Kidney capillary endothelial cell (primary cell): ENCODE measurements at places on chromosomes 3 and 15.

DNA sequence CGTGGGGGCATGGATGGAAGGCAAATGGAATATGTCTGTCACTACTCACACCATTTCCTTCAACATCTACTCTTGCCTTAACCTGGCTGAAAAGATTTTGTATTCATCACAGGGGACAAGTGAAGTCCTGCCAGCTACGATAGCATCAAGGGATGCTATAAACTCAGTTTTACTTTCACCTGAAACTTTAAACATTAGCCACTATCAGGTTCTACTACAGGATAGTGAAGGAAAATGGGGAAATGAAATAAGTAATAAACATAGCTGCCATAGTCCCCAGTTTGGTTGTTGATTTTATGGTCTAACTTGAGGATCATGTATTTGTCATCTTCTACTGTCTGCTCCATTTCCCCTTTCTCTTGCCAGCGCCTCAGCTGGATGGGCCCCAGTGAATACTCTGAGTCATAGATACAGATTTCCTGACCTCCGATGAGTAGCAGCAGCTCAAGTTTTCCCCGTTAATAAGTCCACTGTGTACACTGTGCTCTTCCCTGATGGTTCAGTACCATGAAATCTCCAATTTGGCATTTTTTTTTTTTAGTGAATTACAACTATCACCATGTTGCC, 338.2 kb upstream of the SLCO3A1 start:
- peak; percentile 84 for DNase-seq

- no peak for DNase-seq
Measured at GRCh38 chr3:38576131-38576525, 73.4 kb downstream of the SCN5A start.

DNA sequence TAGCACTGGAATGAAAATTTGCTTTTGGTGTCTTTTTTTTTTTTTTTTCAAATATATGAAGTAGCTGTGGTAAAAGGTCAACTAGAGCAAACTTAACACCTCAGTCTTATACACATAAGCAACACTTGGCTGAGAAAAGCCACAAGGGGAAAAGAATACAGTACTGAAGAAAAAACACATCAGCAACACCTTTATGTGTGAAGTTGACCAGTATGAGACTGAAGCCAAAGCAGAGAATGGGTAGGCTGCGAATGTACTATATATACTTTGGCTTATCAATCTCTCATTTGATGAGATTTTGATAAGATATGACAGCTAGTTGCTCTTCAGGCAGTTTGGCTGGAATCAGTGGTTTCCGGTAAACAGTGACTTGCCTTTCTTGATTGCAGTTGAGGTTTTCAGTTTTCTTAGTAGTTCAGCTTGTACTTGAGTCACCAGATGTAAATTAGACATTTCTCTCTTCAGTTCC, 22.0 kb upstream of the ZCWPW2 start:
- no peak for DNase-seq

- no peak for DNase-seq
Measured at GRCh38 chr3:24944805-24945520, 450.3 kb upstream of the THRB start.

GRCh38 chr3:185071287-185071800, 81.5 kb downstream of the C3orf70 start:
- DNase-seq = no peak

DNA sequence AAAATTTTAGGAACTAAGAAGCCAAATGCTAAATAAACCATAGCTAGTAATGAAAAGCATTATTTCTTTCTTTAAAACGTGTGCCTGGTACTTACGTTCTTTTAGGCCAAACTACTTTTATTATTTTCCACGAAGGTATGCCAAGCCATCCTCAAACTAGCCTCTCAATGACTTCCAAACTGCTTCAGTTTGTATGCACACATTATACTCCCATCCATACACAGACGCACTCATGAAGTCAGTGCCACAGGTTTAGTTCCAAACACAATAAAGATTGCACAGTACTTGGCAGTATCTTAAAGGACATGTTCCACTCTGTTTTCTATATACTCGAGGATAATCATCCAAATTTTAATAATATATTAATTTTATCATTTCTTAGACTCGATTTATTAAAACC, 609.2 kb upstream of the ZNF385D start:
- DNase-seq = no peak

- no peak for DNase-seq
Measured at GRCh38 chr3:5181469-5182141, 5.9 kb upstream of the EDEM1 start.

- DNase-seq = no peak
Measured at GRCh38 chr15:64045101-64045435, 1.2 kb downstream of the DAPK2 start.

- no peak for DNase-seq
Measured at GRCh38 chr3:178485756-178486155, 50.5 kb upstream of the KCNMB2 start.

DNA sequence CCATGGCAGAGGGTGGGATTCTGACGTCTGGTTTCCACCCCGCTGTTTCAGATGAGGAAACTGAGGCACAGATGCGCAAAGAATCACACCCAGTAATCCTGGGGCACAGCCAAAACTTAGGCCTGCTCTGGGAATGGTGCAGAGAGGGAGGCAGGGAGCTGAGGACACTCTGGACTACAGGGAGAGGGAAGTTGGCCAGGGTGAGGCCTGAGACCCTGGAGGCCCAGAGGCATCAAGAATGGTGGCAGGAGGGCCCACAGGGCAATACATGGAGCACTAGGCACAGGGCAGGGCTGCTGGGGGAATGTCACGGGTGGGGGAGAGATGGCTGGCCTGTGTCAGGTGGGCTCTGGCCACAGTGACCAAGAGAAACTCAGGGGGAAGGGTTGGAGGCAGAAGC, 63.6 kb downstream of the TLE3 start:
- no peak for DNase-seq

DNA sequence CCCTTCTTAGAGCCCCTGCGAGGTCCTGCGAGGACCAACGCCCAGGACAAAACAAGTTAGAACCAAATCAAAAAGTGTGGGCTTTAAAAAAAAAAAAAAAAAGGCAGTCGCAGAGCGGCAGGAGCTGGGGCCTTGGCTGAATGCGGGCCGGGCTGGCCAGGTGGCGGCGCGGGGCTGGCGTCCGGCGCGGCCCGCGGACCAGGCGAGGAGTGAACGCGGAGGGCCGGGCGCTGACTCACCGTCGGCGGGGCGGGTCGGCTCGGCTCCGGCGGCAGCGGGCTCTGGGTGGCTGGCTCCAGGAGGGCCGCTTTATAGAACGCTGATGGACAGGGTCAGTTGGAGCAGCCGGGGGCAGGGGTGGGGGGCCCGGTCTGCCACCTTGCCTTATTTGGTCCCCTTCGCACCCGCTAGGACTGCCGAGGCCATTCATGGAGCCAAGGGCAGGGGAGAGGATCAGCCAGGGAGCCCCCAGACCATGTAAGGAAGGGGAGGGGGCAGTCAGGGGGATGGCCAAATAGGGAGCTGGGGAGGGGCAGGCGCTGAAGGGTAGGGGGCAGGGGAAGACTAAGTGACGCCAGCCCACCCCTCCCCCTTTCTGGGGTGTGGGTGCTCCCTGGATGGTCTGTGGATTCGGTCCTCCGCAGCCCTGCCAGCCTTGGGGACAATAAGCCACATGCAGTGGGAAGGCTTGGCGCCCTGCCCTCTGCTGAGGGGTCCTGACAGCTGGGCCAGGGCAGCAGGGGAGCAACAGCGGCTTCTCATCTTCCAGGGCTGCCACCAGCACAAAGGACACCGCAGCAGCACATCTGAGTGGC, at the start of gene ACTC1:
Gene ACTC1 (minus strand): TSS at position 283 of the 815 bp plus-strand sequence. CDS start 741 bp downstream, outside the sequence.
- DNase-seq = peak; percentile 29

DNA sequence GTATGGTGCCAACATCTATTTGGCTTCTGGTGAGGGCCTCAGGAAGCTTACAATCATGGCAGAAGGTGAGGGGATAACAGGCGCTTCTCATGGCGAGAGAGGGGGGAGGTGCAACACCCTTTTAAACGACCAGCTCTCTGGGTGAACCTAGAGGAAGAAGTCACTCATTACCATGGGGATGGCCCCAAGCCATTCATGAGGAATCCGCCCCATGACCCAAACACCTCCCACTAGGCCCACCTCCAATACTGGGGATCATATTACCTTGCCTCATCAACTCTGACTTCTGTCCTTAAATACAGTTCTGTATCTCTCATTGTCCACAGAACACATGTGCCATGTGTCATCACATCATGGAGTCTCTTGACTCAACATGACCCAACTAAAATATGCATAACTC, 37.5 kb upstream of the CLRN1 start:
- DNase-seq = no peak

DNA sequence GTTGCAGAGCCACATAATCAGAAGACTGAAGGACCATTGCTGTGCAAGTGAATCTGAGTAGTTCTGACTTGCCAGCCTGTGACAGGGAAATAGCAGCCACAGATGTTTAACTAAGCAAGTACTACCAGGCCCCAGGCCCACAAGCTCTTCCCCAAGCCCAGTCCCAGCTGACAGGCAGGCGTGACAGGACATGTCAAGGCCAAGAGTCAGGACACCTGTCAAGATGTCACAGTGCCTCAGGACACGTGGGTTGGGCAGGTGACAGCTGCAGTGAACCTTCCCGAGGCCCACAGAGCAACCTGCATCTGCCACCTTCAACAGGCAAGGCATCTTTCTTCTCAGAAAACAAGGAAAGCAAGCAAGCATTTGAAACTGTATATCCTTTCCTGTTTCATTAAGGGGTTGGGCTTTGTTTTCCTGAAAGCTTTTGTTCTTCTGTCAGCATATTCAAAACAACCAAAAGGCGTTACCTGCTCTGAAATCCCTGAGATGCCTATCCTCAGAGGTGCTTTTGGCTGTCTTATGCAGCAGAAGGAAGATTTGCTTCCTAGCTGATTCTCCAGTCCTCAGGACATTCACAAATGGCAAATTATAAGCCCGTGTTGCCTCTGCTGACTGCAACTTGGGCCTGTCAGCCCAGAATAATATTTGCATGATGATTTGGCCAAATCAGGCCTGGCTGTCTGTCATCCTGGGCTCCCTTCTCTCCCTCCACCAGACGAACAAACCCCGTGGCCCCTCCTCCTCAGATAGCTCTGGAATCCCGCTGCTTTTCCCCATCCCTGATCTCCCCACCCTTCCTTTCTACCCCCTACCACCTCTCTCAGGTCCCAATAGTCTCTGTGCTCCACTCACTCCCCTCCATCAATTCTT, 171.8 kb upstream of the WNT5A start:
- no peak for DNase-seq

DNA sequence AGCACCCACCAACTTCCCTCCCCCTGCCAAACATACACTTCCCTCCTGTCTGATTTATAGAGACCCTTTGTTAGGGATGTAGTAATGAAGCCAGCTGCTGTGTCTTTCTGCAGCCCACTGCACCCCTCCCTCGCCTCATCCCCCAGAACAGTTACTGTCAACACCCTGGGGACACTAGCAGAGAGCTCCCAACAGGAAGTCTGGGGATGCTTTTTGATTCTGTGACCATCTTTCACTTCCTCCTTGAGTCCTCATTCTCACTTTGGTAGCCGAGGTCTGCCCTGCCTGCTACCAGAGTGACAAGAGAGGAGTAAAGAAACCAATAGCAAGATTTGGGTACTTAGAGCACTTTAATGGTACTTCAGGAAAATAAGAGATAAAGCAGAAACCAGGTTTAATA, 201.6 kb downstream of the SATB1 start:
- DNase-seq = no peak

- DNase-seq = no peak
Measured at GRCh38 chr3:115615001-115615814, 8.1 kb upstream of the GAP43 start.

GRCh38 chr15:67013696-67014095, 51.7 kb upstream of the SMAD3 start:
- peak; percentile 74 for DNase-seq

DNA sequence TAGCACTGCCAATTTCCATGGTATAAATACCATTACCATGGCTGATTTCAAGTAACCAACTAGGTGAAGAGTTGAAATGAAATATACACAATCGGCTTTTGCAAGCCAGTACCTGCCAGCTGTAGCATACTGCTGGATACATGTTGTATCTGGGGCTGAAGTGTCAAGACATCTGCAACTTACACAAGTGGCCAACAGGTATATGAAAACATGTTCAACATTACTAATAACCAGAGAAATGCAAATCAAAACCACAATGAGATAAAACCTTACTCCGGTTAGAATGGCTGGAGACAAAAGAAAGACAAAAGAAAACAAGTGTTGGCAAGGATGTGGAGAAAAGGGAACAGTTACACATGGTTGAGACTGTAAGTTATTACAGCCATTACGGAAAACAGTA, 11.6 kb downstream of the ATOSA start:
- DNase-seq = no peak

DNA sequence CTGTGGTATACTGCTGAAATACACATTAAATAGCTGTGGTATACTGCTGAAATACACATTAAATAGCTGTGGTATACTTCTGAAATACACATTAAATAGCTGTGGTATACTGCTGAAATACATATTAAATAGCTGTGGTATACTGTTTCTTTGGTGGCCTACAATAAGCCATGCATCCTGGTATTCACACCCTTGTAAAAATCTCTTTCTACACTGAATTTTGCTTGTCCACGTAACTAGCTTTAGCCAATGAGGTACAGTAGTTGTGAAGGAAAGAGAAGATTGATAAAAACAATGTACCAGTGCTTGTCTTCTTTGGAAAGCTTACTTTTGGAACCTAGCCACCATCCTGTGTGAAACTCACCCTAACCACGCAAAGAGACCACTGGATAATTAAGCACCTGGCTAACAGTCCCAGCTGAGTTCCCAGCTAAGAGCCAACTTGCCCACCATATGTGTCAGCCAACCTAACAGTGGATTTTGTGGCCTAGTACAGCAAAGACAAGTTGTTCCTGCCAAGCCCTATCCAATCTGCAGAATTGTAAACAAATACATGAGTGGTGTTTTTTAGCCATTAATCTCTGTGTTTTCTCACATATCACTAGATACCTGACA, 103.4 kb upstream of the MELTF start:
- DNase-seq = no peak

DNA sequence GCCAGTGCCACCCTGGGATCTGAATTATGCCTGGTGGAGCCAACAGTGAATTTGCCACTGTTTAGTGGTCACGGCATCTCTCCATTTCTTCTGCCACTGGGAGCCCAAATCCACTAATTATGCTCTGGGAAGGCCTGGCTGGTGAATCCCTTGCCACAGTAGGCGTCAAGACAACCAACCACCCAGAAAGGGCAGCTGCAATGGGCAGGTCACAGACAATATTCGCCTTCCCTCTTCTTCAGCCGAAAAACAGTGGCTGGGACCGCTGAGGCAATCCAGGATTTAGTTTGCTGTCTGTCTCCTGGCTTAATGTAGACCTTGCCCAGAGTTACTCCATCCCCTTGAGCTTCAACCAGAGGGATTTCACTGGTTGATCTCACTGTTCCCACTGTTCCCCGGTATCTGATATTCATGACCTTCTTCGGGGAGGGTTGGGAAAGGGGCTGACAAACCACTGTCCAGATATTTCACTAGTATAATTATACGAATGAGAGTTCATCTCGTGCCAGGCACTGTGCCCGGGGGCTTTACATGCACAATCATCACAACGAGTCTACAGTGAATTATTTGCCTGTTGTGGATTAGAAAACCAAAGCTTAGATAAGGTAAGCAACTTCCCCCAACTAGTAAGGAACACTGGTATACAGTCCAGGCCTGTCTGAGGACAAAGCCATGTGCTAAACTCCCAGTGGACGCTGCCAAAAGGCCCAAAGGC, 49.9 kb upstream of the RAB6B start:
- DNase-seq = no peak
